Smooth muscle cell of the umbilical artery (primary cell): ENCODE measurements at places on chromosomes 7 and 10. TPM values are rescaled to one million over a fixed set of nuclear protein-coding genes. Genes with fewer than 3 reads are reported as not detected.

The BAIAP2L1 gene
- 3.0 and 5.2 TPM in 2 replicates for total RNA-seq

The PPP1R9A gene
- total RNA-seq = 0.30 and 0.51 TPM in 2 replicates

The CYP2E1 gene
- total RNA-seq = 0.60 and 0.89 TPM in 2 replicates

The GPR26 gene
- total RNA-seq = not detected in 2 replicates

The AEBP1 gene
- 34.4 and 72.7 TPM in 2 replicates for total RNA-seq

The CDHR3 gene
- total RNA-seq = 1.2 TPM in 2 replicates

The CTTNBP2 gene
- 0.78 TPM in 1 of 2 replicates, not detected in the other for total RNA-seq

The VAX1 gene
- not detected in 2 replicates for total RNA-seq

The ZNF511 gene
- total RNA-seq = 14.1 and 16.0 TPM in 2 replicates

The PTF1A gene
- not detected in 2 replicates for total RNA-seq

The ZNF727 gene
- not detected in 2 replicates for total RNA-seq

The ZNF117 gene
- total RNA-seq = 9.5 and 10.7 TPM in 2 replicates

The CUBN gene
- total RNA-seq = 0.89 and 4.8 TPM in 2 replicates

The SP8 gene
- total RNA-seq = not detected in 2 replicates

The ZNF3 gene
- 26.4 and 30.4 TPM in 2 replicates for total RNA-seq

The MOGAT3 gene
- not detected in 2 replicates for total RNA-seq

The ZNF746 gene
- total RNA-seq = 15.4 and 21.8 TPM in 2 replicates

The CHAT gene
- not detected in 2 replicates for total RNA-seq

The ICA1 gene
- 0.55 and 1.2 TPM in 2 replicates for total RNA-seq
